ENCODE measurements at places on chromosomes 1 and 21.

- DNase-seq = no peak
Observed at GRCh38 chr1:173056365-173056764, 5.6 kb upstream of the TNFSF18 start.

- DNase-seq = no peak
Observed at GRCh38 chr1:9093581-9093980, 24.1 kb upstream of the SLC2A5 start.

DNA sequence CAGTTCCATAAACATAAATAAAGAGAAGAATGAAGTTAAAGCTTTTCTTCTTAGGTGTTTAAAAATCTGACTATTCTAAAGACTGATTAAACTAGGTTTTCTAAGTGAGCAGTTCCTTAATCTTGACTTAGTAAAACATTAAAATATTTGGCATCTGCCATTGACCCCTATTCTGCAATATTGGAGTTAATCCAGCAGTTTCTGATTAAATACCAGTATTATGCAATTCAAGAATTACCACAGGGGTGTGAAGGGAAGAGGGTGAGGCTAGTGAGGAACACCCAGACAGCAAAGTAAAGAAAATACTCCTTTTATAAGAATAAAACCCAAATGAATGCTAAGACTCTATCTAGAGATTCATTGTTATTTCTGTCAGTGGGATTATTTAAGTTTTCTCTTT is 40.9 kb downstream of the CLIC4 start:
- DNase-seq = no peak

GRCh38 chr1:178121883-178122282 is 28.0 kb downstream of the RASAL2 start:
- DNase-seq = no peak

GRCh38 chr1:53121319-53122172 is 20.9 kb downstream of the SLC1A7 start:
- no peak for DNase-seq

GRCh38 chr1:183884526-183884925 is 79.6 kb downstream of the RGL1 start:
- DNase-seq = no peak

- DNase-seq = no peak
Observed at GRCh38 chr1:110702260-110702659, 27.5 kb upstream of the KCNA3 start.

GRCh38 chr1:15123270-15123669 is 30.3 kb upstream of the TMEM51 start:
- DNase-seq = no peak

- DNase-seq = no peak
Observed at GRCh38 chr1:23358310-23358875, 11.2 kb downstream of the ZNF436 start.

DNA sequence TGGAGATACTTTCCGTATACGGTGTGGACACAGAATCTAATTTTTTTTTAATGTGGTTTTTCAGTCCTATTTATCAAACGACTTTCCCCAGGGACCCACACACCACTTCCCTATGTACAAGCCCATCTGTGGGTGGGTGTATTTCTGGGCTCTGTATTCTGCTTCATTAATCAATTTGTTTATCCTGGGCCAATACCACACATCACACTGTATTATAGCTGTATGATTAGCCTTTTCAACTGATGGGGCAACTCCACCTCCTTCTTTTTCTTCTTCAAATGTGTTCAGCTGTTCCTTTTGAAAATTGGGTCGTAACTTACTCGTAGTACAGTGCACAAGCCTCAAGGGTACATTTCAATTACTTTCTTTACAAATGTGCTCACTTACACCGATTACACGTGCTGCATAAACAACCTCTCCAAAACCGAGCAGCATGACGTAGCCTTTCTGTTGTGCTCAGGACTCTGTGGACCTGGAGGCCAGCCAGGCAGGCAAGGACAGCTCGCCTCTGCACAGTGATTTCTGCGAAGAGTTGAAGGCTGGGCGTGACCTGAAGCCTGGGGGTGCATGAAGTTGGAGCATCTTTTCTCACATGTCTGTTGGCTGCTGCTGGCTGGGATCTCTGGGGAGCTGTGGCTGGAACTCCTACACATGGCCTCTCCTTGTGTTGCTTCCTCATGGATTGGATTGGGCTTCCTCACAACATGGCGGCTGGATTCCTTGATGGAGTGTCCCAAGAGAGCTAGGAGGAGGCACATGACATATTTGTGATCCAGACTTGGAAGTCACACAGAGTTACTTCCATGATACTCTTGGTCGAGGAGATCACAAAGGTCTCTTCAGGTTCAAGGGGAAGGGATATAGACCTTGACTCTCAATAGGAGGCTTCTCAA is 126.5 kb downstream of the CRYAA start:
- no peak for DNase-seq

- no peak for DNase-seq
Observed at GRCh38 chr1:31111290-31111951, 45.9 kb upstream of the PUM1 start.

DNA sequence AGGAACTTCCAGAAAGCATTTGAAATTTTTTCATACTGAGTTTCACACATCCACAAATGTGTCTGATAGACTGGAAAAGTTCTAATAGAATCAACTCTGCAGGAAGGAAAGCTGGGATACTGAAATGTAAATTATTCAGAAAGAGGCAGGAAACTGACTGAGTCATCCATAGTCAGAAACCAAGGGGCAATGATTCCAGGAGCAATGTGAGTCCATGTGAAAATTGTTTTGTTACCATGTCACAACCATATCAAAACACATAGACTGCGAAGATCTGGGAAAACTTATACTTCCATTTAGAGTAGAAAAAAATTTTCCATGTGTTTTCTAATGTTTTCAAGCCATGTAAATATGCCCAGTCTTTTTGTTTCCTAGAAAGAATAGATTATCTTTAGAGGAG is 142.3 kb upstream of the TMPRSS15 start:
- DNase-seq = no peak

- DNase-seq = peak; percentile 52
Observed at GRCh38 chr1:26799479-26800142, 11.9 kb downstream of the PIGV start.

- no peak for DNase-seq
Observed at GRCh38 chr1:205832326-205832751, 17.6 kb downstream of the PM20D1 start.

DNA sequence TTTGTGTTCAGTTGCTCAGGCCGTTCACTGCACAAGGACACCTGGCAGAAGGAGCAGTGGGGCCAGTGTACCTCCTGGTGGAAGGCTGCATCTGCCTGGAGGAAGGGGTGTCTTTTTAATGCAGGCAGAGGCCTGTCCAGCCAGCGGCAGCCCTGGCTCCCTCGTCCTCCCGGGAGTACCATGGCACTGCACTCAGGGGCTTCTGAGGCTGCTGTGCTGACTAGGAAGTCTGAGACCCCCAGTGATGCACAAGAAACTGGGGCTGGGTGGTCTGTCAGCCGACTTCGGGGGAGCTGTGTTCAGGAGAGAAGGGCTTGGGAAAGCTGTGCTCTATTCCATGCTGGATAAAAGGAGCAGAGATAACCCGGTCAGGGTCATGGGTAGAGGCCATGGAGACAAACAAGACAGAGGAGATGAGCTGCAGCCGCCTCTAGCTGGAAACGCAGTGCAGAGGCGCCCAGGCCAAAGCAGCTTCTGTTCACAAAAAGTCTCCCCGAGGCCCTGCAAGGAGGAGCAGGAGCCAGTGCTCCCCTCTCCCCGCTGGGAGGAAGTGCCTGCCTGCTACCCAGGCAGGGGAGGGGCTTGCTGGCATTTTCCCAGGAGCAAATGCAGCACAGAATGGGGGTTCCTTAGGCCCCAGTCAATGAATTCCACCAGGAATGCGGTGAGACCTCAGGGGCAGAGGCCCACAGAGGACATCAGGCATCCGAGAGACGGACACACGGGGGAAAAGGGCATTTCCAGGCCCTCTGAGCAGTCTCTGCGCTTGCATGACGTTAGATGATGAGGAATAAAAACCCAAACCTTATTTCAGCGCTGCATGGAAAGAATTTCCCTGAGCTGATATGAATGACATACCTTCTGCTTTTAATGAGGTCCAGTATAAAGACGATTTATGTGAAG is 17.2 kb upstream of the C2CD2 start:
- peak; percentile 12 for DNase-seq

DNA sequence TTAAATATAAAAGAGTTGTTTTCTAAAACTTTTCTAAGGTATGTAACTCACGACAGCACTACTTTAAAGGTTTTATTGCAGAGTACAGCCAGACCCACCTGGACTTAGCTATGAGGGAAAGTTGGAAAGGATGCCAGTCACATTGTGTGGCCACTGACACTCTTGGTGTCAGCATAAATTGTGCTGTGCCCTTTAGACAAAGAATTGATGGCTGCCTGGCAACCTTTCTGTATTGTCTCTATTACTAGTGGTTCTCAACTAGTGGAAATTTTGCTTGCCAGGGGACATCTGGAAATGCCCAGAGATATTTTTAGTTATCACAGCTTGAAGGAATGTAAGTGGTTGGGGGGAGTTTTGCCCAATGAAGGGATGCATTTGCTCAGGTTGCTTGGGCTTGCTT is 117.5 kb upstream of the APP start:
- DNase-seq = no peak

DNA sequence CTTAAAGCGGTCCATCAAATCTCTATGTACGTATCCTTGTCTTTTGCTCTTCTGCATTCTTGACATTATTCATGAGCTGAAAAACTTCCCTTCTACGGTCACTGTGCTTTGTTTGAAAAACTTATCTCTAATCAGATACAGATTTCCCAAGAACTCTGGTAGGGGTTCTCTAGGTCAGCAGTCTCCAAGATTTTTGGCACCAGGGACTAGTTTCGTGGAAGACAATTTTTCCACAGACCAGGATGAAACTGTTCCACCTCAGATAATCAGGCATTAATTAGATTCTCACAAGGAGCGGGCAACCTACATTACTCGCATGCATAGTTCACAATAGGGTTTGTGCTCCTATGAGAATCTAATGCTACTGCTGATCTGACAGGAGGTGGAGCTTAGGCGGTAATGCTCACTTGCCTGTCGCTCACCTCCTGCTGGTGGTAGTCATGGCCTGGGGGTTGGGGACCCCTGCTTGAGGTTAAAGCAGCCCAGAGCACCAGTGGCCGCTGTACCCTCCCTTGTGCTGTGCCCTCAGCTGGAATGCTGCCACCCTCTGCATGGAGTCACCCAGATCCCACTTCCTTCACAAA is 30.8 kb downstream of the AK2 start:
- DNase-seq = no peak

- DNase-seq = no peak
Observed at GRCh38 chr21:45593162-45594022, 50.1 kb upstream of the PCBP3 start.

DNA sequence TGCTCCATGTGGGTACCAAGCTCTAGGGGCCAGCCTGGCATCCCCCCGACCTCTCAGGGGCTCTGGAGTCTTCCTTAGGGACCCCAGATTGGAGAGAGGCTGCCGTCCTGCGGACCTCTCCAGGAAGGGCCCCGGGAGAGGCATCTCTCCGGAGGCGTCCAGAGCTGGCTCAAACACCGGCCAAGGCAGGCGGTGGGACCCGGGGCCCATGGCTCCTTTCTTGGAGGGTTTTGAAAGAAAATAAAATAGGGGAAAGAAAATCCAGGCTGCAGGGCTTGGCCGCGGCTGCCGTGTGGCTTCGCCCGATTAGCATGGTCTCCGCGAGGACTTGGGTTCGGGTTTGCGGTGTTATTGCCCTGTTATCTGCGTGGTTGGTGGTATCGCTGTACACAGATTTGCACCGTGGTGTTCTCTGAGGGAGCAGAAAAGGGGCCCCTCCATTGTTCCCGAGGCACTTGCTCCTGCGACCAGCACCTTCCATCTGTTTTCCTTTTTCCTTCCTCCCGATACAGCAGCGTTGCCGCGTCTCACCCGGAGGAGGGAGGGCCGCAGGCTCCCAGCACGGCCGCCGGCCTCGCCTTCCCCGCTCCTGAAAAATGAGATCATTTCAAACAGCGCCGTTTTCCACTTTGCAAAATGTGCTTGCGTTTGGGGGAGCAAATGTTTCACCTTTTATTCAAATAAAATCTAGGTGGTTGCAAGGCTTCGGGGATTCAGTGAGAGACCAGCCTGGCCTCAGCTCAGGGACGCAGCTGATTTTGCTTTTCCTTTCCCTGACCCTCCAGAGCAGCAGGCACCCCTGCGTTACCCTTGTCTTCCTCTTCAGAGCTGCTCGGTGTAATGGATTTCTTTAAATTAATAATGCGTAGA is 86.3 kb downstream of the PRDM16 start:
- DNase-seq = no peak

DNA sequence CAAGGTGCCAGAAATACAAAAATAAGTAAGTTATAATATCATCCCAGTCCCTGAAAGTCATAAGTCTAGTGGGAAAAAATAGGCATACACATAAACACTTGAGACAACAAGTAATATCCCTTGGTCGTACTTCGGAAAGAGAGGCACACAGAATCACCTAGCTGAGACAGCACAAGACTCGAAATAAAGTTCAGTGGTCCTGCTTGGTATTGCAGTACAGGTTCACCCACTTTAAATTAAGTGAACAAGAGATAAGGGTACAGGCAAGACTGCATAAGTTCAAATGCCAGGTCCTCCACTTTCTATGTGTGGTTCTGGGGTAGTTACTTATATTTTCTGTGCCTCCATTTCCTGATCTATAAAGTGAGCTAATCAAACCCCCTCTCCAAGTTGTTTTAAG is 47.6 kb downstream of the SEC16B start:
- no peak for DNase-seq

- DNase-seq = no peak
Observed at GRCh38 chr1:34781844-34782391, 904 bp downstream of the GJB3 start.

DNA sequence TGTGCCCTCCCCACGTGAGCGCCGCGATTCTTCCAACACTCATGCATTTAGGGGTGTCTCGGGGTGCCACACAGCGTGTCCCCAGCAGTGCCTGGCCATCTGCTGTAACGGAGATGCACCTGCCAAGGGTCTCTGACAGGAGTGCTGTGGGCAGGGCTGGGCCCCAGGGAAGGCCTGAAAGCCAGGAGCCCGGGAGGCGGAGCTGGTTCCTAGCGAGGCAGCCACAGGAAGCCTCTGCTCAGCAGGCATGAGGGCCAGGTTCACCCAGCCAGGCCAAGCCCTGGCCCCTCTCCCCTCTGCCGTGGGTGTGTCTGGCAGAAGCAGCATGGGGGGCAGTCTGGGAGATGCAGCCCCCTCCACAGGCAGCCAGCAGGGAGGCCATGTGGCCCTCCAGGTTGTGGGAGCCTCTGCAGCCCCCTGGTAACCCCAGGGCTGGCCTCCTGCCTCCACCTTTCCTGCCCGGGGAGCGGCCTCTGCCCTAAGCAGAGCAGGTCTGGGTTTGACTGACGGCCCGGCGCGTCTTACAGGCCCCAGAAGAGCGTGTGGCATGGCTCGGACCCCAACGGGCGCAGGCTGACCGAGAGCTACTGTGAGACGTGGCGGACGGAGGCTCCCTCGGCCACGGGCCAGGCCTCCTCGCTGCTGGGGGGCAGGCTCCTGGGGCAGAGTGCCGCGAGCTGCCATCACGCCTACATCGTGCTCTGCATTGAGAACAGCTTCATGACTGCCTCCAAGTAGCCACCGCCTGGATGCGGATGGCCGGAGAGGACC is 30.4 kb downstream of the SLC19A1 start:
- no peak for DNase-seq

GRCh38 chr1:32005522-32005921 is 8.1 kb upstream of the KHDRBS1 start:
- DNase-seq = no peak

- DNase-seq = no peak
Observed at GRCh38 chr1:56933161-56933560, 32.7 kb downstream of the C8B start.
